ENCODE measurements at places on chromosomes 2 and 18.
A peak's percentile ranks its signal among the peaks of the same experiment; 100 is the strongest.

GRCh38 chr18:74063023-74063422 lies 84.6 kb downstream of the FBXO15 start:
- DNase-seq, result no peak

DNA sequence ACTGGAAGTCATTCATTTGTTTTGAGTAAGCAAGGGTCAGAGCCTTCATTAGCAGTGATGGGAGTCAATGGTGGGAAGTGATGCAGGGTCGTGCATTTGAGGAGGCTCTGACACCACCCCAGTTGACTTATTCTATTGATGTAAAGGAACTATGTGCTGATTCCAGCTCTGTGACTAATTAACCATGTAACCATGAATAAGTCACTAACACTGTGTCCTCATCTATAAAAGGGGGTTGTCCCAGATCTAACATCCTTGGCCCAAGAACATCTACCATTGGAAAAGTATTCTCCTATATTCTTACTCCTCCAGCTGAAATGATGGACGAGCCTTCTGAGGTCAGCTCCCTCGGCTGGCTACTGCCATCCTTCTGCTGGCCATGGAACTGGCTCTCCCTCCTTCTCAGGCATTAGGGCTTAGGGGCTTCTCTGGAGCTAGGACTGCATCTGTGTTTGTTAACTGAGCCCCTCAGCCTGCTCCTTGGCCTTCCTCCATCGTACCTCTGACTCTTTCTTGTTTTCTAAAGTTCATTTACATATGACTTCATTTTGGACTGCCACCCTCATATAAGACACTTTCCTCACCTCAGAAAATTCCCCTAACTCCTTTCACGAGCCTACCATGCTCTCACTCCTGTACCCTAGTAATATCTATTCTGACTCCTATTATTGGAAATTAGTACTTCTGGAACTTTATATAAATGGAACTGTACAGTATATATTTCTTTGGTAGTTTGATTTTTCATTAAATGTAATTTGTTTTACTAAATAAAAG lies 115.5 kb downstream of the KCTD1 start:
- DNase-seq, result no peak

DNA sequence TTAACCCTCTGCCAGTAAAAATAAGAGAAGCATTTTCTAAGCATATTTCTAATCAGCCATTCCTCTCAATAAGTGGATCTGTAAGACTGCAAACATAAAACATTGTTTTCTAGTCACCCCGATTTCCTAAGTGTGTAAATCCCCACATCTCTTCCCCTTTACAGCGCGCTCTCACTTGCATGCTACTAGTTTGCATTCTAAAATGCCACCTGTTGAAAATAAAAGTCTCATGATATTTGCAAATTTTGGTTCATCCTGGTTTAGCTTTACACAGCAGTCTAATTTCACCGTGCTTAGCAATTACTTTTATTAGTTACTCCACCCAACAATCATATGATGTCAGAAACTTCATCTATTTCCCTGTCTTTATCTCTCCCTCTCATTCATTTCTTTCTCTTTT lies 1230.7 kb upstream of the ZEB2 start:
- DNase-seq, result no peak

DNA sequence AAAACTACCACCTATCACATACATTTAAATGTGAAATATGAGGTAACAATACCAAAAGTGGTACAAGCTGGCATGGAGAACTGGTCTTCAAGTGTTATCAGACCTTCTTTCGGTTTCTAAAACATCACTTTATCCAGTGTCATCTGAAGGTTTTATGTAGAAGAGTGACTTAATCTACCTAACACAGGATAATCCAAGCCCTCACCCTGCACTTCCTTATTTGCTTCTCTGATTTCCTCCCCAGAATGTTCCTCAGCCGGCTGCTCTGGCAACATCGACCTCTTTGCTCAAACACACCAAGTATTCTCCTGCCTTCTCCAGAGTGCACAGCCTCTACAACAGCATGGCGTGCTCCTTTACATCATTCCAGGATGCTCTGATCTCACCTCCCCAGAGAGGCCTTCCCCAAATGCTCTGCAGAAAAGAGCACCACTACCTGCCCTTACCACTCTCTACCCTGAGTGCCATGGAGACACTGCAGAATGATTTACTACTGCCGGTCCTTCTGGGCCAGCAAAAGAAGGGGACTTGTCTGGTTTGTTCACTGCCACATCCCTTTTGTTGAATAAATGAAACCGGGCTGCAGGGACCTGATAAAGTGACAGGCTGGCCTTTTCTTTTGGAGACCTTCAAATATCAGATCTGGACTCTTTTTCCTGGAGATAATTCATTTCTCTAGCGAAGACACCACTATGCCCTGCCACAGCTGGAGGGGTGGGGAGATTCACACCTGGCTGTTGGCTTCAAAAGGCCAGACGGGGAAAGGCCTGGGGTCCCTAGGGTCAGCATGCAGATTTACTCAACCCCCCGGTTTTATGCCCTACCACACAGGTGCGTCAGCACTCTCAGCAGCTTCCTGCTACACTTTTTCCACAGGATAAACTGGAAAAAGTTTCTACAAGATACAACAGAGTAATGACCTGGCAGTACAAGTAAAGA lies 42.0 kb downstream of the TTR start:
- DNase-seq, result no peak

DNA sequence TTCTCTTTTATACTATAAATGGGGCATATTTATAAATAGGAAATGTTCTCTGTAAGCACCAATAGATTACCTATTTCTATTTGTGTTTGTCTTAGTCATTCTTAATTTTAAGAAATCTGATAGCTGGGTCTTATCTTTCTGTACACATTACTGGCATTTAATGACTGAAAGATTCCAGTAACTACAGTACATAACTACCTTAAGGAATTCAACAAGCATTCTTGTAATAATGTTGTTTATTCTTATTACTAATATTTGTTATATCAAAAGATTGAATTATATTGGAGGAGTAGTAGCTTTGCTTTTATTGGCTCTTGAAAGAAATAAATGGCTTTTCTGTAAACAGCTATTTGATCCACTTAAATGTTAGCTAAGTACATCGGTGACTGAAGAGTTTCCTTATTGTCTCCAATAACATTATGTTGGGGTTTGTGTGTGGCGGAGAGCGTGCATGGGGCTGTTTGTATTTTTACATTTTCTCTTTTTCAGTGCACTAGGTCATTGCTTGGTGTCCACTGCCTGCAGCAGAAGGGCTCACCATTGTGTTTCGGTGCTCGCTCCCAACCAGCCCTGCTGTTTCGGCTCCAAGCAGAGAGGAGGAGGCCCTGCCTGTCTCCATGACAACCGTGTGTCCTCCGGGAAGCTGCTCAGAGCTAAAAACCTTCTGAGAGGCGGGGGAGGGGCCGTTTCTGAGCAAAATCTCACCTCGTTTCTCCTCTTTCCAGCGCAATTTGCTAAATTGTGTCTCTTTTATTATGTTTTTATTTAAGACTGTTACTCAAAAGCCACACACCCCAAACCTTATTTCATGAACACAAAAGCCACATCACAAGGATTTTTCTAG lies 112.5 kb upstream of the SLC38A11 start:
- peak; percentile 57 for DNase-seq

DNA sequence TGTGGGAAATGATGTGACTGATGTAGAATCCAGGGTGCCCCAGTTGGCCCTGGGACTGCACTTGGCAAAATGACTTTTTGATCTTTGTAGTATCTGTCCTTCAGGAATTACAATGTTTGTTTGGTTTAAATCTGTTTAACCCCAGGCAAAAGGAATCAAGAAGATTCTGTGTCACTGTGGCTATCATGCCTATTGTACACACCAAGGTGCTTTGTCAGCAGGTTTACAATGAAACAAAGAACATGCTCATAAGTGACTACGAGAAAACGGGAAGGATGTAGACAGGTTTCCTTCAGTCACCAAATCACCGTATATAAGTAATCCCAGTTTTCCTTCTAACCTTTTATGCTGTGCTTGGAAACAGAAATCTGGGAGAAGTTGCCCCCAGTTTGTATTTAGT lies 109.5 kb downstream of the RTN4 start:
- no peak for DNase-seq

DNA sequence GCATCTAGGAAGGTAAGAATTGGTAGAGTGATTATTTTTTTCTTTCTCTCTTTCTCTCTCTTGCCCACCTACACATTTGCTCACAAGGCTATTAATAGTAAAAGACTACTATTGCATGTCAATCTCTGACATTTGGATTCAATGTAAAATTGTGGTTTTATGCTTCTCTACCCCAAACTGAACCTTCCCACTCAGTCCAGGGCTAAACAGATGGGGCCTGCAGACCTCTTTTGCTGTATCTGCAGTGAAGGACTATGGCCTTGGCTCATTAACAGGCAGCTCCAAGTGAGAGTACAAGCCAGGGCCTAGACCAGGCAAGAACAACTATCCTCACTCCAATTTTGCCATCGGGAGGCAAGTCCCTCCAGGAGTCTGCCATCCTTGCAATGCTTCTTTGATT lies 68.3 kb upstream of the ARL4C start:
- no peak for DNase-seq

GRCh38 chr2:97742381-97742847 lies 29.0 kb downstream of the ZAP70 start:
- DNase-seq, result peak; percentile 62

DNA sequence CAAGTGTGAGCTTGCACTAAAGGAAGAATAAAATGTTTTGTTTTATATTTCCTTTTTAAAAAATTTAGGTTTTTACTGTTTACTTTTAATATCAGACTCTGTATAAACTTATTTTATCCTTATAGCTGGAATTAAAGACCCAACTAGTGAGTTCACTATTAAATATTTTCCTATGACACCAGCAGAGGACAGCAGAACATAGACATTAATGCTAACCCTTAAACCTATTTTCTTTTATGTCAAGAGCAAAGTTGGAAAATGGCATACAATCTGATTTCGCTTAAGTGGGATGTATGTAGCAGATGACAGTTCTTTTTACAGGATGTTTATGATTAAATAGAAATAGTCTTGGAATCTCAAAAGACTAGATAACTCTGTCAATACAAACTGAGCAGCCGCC lies 188.2 kb upstream of the XIRP2 start:
- no peak for DNase-seq

GRCh38 chr18:76973520-76974266 lies 151.3 kb downstream of the ZNF236 start:
- no peak for DNase-seq

DNA sequence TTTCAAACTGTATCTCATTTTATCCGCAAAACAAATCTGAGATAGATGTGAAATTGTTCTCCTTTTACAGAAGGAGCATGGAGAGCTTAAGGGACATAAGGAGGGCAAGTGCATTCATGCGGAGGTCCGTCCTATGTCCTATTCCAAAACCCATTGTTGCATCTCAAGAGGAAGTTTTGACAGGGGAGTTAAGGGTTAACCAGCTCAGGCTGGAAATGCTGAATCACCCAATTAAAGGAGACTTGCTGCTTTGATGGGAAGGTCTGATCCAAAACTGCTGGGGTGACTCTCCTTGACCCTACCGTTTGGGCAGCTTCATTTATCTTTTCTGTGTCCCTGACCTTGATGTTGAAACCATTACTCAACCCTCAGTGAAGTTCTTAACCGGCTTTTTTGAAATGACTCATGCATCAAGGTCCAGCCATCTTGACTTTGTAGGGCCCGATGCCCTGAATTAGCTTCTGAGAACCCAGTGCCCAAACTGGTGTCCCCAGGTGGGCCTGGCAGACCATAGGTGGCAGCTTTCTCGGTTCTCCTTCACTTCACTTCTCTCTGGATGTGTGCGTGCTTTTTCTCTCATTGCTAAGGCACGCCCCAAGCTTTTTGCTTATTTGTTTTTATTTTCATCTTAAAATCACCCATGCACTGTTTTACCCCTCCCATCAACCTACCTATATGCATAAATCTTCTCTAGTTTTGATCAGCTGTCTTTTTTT lies 15.9 kb upstream of the TXNDC2 start:
- peak; percentile 90 for DNase-seq

DNA sequence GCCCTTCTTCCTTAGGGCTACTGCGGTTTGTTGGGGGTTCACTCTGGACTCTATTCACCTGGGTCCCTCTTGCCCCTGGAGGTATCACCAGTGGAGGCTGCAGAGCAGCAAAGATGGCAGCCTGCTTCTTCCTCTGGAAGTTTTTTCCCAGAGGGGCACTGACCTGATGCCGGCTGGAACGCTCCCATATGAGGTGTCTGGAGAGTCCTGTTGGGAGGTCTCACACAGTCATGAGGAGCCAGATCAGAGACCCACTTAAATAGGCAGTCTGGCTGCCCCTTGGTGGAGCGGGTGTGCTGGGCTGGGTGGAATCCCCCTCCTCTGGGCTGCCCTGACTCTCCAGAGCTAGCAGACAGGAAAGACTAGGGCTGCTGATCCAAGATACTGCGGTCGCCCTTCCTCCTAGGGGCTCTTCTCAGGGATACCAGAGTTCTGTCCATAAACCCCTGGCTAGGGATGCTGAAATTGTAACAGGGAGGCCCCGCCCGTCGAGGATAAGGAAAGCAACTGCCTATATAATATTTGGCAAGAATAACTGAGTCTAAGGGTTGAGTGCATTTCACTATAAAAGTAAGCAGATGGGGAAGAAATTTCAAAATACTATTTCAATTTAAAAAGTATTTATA lies 140.7 kb downstream of the NOL4 start:
- no peak for DNase-seq

- no peak for DNase-seq
Measured at GRCh38 chr2:190441564-190441963, 33.4 kb downstream of the MFSD6 start.

DNA sequence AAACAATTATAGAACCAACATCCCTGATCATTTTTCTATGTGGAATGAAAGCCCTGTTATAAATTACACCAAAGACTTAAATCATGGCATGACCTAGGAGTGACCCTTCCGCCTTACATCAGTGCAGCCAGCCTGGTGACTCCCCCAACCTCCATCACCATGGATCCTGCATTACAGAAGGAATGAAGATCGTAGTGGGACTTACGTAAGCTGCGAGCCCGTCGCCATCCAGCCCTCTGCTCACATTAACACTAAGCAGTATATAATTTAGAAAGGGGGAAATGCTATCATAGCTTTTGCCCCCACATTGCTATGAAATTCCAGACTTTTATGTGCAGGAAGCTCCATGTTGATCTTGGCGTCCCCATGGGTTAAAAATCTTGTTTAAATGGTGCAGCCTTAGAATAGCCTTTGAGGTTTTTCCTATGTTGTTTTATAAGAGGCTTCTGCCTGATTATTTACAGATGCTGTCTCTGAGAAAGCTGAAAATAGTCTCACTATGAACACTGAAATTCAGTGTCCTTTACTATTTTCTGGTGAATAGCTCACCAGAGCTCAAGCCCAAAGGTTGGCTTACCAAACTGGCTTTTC lies 76.3 kb downstream of the COLEC12 start:
- no peak for DNase-seq

DNA sequence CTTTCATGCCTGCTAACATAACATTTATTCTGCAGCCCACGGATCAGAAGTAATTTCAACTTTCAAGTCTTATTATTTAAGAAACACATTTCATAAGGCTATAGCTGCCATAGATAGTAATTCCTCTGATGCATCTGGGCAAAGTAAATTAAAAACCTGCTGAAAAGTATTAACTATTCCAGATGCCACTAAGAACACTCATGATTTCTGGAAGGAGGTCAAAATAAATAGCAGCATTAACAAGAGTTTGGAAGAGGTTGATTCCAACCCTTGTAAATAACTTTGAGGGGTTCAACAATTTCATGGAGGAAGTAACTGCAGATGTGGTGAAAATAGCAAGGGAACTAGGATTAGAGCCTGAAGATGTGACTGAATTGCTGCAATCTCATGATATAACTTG lies 77.6 kb downstream of the CCDC148 start:
- no peak for DNase-seq

Data from A172 (cell line).